Natural killer cell (primary cell): ENCODE measurements at places on chromosomes 2 and 18.

DNA sequence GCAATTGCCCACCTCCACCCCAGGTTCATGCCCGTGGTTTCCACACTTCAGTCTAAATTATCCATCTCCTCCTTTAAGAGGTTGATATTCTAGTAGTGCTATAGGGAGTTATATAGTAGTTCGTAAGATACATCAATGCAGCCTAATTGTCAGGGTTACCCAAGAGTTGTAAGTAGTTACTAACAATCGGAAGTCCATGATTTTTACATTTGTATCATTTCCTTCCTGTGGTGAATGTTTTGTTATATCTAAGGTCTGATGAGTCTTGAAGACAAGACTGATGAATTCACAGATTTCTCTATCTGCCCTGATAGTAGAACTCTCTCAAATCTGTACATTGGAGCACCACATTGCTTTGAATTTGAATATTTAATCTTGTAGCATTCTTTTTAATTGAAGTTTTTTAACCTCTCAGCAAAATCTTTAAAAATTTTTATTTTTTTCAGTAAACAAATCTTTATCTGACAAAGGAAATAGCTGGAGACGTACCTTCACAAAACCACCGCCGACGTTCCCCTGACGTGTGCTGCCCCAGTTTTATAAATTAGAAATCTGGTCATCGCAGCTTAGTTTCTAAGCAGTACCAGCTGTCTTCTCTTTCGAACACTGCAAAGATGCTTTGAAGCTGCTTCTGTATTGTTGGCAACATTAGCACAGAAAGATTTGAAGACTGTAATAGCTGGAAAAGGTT is 264.5 kb downstream of the SOCS6 start:
- no peak overlapping the region for H3K27ac ChIP-seq
- H3K36me3 ChIP-seq, result no peaks in the 10 kb centered on the region

GRCh38 chr2:27803046-27803445 is 31.5 kb downstream of the MRPL33 start:
- no peak overlapping the region for H3K27ac ChIP-seq
- no peak for DNase-seq
- no peaks in the 10 kb centered on the region for H3K27me3 ChIP-seq
- peaks cover 4% of the 10 kb centered on the region for H3K4me1 ChIP-seq
- no peaks in the 10 kb centered on the region for H3K36me3 ChIP-seq

DNA sequence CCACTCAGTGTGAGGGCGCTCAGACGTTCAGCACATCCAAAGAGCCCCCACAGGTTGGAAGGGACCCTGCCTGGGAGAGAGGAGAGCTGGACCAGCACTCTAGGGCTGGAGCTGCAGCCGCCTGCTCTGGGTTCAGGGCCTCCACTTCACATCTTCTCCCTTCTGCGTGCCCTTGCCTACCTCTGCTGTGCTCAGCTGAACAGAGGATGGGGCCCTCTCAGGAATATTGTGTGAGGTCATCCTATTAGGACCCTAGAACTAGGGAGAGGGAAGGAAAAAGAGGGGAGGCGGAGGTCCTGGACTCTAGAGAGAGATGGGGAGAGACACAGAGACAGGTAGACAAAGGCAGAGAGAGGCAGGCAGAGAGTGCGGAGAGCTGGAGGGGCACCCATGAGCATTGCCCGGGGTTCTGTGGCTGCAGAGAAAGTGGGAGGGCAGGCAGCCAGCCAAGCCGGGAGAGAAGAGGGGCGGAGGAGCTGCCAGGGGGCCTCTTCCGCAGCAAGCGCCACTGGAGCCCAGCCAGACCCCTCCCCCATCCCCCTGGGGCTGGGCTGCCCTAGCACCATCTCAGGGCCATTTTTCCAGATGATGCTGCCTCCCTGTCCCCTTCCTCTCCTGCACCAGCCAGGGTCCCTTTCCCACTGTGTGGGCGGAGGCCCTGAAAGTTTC is 8.3 kb upstream of the TNS1 start:
- no peaks in the 10 kb centered on the region for H3K36me3 ChIP-seq
- no peak for DNase-seq
- H3K27ac ChIP-seq, result no peak overlapping the region
- H3K4me1 ChIP-seq, result peaks cover 14% of the 10 kb centered on the region

DNA sequence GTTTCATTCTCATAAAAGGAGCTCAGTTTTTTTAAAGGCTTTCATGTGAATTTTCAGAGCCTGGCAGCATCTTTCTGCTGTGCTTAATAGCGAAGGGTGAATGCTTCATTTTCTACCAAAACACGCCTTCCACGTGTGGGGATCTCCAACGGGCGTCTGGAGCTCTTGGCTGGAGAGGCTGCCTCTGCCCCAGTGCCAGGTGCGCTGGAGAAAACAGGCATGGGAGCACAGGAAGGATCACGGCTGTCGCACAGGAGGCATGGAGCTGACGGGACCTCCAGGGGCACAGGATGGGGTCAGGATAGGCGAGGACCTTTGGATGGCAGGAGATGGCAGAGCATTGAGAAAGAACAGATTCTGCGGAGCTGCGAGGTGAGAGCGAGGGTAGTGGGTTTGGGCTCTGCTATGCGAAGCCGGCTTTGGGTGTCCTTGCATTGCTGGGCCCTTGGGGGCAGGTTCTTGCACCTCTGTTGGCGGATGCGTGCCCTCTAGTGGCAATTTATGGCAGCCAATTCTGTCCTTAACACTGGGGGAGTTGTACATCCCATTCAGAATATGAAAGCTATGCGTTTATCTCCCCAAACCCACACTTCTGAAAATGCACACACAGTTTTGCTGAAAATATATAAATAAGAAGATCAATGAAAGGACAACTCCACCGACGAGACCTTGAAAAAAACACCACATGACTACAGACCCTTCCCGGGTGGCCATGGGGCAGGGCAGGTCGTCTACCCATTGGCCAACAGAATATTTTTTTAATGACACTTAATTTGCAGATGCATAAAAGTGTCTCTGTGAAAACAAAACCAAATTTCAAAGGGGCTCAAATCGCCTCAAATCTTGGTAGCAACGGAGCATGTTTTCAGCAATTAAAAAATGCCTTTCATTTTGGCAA is 90.4 kb upstream of the SLC35G4 start:
- no peaks in the 10 kb centered on the region for H3K4me1 ChIP-seq
- no peak for DNase-seq
- no peaks in the 10 kb centered on the region for H3K36me3 ChIP-seq
- H3K27ac ChIP-seq, result no peak overlapping the region
- H3K27me3 ChIP-seq, result no peaks in the 10 kb centered on the region

GRCh38 chr2:151334082-151334815 is 23.1 kb upstream of the TNFAIP6 start:
- H3K4me1 ChIP-seq, result no peaks in the 10 kb centered on the region
- DNase-seq, result no peak
- no peaks in the 10 kb centered on the region for H3K27me3 ChIP-seq

GRCh38 chr2:206920951-206921350 is 18.4 kb upstream of the CPO start:
- H3K27me3 ChIP-seq, result no peaks in the 10 kb centered on the region
- H3K36me3 ChIP-seq, result no peaks in the 10 kb centered on the region
- DNase-seq, result no peak

GRCh38 chr2:136487421-136487820 is 277.9 kb upstream of the THSD7B start:
- no peaks in the 10 kb centered on the region for H3K36me3 ChIP-seq
- no peak overlapping the region for H3K4me3 ChIP-seq
- no peaks in the 10 kb centered on the region for H3K4me1 ChIP-seq
- H3K27ac ChIP-seq, result no peak overlapping the region
- DNase-seq, result no peak

- no peaks in the 10 kb centered on the region for H3K27me3 ChIP-seq
- H3K4me3 ChIP-seq, result no peak overlapping the region
- DNase-seq, result no peak
- no peaks in the 10 kb centered on the region for H3K36me3 ChIP-seq
- H3K27ac ChIP-seq, result no peak overlapping the region
Observed at GRCh38 chr2:108554528-108554927, 20.3 kb downstream of the LIMS1 start.

- H3K4me3 ChIP-seq, result no peak overlapping the region
- H3K36me3 ChIP-seq, result no peaks in the 10 kb centered on the region
- H3K27me3 ChIP-seq, result no peaks in the 10 kb centered on the region
- no peak for DNase-seq
- no peak overlapping the region for H3K27ac ChIP-seq
Observed at GRCh38 chr2:191255756-191256312, 10.6 kb downstream of the MYO1B start.

DNA sequence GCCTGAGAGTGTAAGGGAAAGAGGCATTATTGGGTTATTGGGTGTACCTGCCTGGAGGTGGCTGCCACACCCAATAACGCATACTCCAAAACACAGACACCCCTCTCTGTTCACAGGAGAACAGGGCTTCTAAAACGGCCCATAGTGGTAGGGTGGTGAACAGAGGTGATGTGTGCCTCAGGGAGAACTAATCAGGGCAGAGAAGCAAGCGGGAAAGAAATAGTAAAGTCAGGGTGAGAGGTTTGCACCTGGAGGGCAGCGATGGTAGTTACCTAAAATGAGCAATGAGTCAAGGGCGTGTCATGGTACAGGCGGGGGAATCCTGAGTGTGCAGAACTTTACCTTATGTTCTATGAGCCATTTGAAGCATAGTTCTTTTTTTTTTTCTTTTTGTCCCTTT is 21.6 kb upstream of the VPS4B start:
- H3K36me3 ChIP-seq, result no peaks in the 10 kb centered on the region
- no peaks in the 10 kb centered on the region for H3K27me3 ChIP-seq
- H3K4me1 ChIP-seq, result peaks cover 5% of the 10 kb centered on the region
- no peak overlapping the region for H3K4me3 ChIP-seq
- DNase-seq, result no peak
- H3K27ac ChIP-seq, result no peak overlapping the region

- H3K4me3 ChIP-seq, result no peak overlapping the region
- peaks cover 20% of the 10 kb centered on the region for H3K4me1 ChIP-seq
- no peak overlapping the region for H3K27ac ChIP-seq
- no peak for DNase-seq
- H3K36me3 ChIP-seq, result peaks cover 9% of the 10 kb centered on the region
Observed at GRCh38 chr2:86020984-86021383, 84.7 kb downstream of the POLR1A start.

GRCh38 chr18:75659535-75660023 is 232.1 kb upstream of the SMIM21 start:
- H3K27me3 ChIP-seq, result no peaks in the 10 kb centered on the region
- H3K4me3 ChIP-seq, result no peak overlapping the region
- no peaks in the 10 kb centered on the region for H3K36me3 ChIP-seq
- no peak for DNase-seq
- no peaks in the 10 kb centered on the region for H3K4me1 ChIP-seq
